ENCODE measurements at places on chromosomes 5 and 9.
A peak's percentile ranks its signal among the peaks of the same experiment; 100 is the strongest.

- DNase-seq, result no peak
Measured at GRCh38 chr5:173457482-173457881, 129.3 kb upstream of the STC2 start.

DNA sequence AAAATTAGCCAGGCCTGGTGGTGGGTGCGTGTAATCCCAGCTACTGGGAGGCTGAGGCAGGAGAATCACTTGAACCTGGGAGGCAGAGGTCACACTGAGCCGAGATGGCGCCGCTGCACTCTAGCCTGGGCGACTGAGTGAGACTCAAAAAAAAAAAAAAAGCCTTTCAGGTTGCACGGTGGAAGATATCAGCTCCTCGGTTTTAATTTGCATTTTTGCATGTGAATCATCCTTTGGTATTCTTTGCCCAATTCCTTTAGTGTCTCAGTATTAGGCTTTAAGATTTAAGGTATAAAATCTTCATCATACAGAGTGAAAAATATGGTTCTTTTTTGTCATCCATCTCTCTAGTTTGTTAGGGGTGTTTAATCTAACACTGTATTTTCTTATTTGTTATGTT lies 173.6 kb upstream of the S1PR3 start:
- DNase-seq, result no peak

DNA sequence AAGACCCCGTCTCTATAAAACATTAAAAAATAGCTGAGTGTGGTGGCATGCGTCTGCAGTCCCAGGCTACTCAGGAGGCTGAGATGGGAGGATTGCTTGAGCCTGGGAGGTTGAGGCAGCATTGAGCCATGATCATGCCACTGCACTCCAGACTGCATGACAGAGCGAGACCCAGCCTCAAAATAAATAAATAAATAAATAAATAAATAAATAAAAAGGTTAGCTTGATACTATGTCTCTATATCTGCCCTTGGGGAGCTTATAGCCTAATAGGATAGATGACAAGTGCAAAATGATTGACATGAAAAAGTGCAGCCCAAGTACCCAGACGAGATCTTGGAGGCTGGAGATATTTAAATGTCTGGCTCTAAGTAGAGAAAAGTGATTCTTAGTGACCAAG lies 122.6 kb downstream of the PDE4D start:
- no peak for DNase-seq

DNA sequence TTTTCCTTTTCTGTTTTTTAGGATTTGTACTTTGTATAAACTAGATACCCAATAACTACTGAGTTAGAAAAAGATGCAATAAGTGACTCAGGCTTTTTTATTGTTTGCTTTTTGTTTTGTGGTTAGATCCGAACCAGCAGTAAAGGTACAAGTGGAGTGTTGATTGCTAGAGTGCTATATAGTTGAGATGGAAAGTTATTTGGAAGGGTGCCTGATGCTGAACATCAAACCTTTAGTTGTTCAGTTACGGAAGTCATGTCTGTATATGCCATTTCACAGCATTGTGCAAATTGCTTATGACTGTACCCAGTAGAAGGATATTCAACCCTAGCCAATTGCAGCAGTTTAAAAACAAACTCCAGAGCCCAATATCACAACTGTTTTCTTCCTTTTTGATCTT lies 285.1 kb downstream of the MAT2B start:
- no peak for DNase-seq

GRCh38 chr5:174750711-174751110 lies 26.3 kb downstream of the MSX2 start:
- DNase-seq, result no peak

GRCh38 chr5:160390787-160391696 lies 8.8 kb downstream of the FAM200C start:
- peak; percentile 38 for DNase-seq

DNA sequence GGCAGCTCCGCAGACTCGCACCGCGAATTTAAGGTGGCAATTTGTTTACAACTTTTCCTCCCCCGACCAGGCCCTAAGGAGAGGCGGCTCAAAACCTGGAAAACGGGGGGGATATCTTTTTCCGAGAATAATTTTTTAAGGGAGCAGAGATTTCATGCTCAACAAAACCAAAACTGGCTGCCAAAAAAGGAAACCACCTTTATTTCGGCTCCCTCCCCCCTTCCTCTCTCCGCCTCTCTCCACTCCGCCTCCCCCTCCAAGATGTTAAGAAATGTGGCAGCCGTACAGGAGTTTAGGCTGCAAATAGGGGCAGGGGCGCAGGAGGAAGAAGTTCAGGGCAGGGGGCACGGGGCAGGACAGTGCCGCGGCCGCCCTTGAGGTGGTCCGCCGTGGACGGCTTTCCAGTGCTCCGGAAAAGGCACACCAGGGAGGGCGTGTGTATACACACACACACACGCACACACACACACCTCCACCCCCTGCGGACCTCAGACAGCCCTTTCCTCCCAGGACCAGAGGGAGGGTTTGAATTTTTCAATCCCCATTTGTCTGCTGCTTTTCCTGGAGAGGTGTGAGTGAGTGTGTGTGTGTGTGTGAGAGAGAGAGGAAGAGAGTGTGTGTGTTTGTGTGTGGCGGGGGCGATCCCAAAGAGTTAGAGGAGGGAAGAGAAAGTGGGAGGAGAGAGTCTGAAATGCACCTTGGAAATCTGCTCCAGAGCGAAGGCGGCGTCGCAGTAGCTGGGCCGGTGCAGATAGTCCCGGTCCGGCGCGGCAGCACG lies 9.1 kb downstream of the PTCH1 start:
- DNase-seq, result peak; percentile 83

DNA sequence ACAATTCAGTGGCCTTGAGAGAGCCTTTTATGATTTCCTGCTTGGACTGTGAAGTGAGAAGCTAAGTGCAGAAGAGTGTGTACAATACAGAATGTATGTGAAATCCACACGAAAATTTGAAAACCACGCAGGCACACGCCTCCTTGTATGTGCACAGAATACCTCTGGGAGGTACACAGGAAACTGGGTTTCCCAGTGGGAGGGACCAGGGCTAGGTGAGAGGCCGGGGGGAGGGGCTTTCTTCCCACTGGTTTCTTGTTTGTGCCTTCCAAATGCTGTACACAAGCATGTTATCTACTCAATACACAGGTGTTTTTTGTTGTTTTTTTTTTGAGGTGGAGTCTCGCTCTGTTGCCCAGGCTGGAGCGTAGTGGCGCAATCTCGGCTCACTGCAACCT lies 16.1 kb downstream of the C9orf50 start:
- no peak for DNase-seq

GRCh38 chr9:33043671-33044070 lies 18.6 kb downstream of the DNAJA1 start:
- no peak for DNase-seq

- DNase-seq, result no peak
Measured at GRCh38 chr5:172077664-172078425, 71.4 kb upstream of the FBXW11 start.

DNA sequence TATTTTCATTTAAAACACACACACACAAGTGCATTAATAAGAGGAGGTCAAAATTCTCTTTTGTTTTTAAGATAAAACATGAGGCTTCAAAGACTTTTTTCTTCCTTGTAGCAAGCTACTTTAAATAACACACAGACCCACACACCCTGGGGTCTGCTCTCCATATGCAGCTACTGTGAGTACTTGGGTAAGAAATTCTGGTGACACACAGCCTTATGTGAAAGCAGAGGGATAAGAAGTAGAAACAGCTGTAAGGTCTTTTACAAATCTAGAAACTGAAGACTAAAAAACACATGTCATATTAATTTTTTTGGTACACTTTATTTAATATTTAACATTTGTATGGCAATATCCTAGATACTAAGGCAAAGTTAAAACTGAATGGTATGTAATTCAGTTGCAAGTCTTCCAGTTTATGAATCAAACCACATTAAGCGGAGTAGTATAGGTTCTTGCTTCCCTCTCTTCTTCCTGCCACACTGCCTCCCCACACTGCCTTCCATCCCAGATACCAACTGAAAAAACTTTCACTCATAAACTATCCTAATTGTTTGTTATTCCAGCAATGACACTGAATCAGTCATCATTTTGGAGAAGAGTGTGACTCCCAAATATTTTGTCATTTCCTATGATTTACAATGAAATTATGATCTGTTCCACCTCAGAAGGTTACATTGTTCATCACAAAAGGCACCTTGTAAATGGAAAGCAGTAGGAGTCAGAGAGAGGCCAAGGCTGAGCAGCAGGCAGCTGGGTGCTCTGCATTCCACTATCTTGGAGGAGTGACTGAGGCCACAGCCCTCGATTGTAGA lies 92.0 kb downstream of the PLCXD3 start:
- no peak for DNase-seq

- peak; percentile 87 for DNase-seq
Measured at GRCh38 chr9:127741831-127742434, 6.8 kb upstream of the TOR2A start.

DNA sequence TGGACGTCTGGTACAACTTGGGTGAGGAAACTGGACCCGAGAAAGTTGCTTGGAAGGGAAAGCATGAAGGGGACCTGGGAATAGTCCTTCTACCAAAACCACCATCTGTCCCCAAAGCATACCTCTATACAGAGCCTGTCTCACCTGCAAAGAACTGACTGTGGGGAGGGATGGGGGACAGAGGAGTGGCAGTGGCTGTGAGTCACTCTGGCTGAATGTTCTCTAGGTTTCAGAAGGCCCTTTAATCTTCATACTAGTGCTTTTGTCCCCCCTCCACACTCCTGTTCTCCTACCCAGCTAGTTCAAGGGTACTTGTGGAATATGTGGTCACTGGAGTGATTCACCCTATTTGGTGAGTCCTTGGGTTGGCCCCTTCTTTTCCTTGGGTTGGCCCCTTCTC lies 109.3 kb upstream of the RUSC2 start:
- DNase-seq, result no peak

- peak; percentile 17 for DNase-seq
Measured at GRCh38 chr5:171676286-171676944, 109.2 kb upstream of the SMIM23 start.

DNA sequence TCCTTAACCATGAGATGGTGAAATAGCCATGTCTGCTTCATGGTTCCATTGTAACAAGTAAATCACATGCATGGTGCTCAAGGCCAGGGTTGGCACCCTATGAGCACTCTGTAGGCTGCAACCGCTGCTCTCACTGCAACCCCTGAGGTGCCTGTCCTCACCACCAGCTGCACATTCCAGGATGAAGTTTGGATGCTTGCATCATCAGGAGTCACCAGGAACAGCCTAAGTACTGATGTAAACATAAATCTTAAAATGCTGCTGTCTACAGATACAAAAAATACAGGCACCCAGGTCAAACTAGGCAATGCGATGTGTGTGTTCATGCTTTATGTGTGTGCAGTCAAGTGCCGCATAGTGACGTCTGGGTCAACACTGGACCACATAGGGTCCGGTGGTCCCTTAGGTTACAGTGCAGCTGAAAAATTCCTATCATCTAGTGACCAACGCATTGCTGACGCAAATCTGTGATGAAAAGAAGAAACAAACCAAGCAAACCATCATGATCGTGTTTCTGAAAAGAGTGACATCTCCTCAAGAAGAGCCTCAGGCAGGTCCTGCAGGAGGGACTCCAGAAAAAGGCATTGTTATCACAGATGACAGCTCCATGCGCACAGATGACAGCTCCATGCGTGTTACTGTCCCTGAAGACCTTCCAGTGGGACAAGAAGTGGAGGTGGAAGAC lies 234.8 kb downstream of the AUH start:
- DNase-seq, result no peak

DNA sequence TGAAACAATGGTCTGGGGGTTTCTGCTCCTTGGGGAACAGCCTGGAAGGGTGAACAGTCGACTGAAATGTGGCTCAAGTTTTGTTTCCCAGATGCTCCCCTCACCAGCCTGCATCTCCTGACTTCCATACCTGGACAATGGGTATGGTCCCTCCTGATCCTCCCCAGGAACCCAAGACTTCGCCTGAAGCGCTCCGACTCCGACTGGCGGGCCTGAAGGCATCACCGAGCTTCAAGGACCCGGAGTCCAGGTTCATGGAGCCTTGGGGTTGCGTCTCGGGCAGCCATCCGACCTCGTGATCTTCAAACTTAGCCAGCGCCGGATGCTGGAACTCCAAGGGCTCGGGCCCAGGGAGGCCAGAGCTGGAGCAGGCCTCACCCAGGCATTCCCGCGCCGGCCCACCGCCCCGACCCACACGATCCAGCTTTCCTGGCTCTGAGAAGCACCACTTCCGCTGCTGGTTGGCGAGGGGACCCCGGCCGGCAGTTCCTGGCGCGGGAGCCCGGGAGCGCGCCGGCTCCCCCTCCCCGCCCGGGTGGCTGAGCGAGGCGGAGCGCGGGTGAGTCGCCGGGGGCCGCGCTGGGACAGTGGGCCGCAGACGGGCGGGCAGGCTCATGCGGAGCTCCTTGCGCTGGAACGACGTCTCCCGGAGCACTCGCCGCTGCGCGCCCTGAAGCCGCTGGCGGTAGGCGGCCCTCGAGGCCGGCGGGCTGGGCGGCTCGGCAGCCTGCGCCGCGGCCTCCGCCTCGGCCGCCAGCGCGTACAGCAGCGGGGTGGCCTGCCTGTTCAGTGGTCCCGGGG lies 5.2 kb downstream of the SHROOM1 start:
- DNase-seq, result no peak

DNA sequence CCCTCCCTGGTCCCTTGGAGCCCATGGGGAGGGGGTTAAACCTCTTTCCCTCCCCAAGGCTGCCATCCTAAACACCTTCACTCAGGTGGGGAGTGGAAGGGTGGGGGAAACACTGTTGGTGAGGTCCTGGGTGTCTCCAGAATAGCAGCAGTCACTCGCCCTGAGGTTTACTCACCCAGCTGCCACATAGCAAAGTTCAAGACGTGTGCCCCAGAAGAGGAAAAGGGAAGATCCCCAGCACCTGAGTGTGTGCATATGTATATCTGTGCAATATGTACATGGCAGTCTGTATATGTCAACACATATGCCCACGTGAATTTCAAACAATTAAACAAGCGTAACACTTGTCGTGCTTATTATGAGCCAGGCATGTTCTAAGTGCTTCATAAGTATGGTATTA lies 31.3 kb upstream of the SMU1 start:
- no peak for DNase-seq

GRCh38 chr5:124789104-124789605 lies 42.7 kb upstream of the ZNF608 start:
- DNase-seq, result no peak

DNA sequence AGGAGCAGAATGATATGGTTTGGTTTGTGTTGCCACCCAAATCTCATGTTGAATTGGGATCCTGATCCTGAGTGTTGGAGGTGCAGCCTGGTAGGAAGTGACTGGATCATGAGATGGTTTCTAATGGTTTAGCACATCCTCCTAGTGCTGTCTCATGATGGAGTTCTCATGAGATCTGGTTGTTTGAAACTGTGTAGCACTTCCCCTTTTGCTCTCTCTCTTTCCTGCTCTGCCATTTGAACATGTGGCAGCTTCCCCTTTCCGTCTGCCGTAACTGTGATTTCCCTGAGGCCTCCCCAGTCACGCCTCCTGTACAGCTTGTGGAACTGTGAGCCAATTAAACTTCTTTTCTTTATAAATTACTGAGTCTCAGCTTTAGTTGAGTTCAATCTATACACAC lies 756.8 kb upstream of the CDH6 start:
- DNase-seq, result no peak

DNA sequence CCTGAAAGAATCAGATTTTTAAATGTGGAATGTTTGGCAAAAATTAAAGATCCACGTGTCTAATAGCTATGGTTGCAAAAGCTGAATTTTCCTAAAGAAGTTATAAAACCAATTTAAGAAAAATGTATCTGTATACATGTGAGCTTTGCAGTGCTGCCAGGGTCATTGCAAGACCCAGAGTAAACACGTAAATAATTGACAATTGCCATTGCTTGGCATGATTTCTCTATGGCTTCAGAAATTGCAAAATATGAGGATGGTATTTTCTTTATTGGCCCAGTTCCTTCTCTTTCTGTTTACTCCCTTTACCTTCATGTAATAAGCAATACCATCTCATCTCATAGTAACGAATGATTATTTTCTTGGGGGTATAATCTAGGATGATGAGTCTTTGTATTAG lies 123.9 kb downstream of the ERCC6L2 start:
- no peak for DNase-seq

Measured in midbrain (tissue), 1 donor.